Lung microvascular endothelial cell (primary cell): ENCODE measurements at places on chromosomes 7 and 10.

DNA sequence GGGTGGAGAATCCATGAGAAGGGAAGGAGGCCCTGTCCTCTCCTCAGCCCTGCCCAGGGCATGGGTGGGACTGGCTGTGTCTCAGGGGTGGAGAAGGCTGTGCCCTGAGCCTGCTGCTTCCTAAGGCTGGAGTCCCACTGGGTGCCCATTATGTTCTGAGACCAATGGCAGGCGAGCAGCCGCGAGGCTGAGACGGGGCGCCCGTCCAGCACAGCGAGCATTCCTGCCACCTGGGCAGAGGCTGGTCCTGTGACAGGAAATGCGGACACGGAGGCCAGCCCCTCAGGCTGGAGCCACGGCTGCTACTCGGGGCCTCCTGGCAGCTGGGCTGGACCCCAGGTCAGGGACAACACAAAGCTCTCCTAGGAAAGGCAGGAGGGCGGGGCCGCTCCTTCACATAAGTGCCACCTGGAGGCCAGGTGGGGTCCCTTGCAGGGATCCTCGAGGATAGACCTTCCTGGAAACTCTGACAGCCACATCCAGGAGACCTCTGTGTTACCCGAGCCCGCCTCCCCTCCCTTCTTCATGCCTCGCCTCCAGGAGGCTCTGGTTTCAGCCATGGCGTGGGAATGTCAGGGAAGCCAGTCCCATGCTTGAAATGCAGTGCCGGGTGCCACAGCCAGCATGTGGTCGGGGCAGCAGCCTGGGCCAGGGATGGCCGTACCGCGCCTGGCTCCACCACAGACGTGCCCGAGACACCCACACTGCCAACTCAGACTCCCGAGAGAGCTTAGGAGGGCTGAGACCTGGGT lies 173.9 kb downstream of the USP6NL start:
- no peak for DNase-seq

- DNase-seq: no peak
Measured at GRCh38 chr7:147861058-147861716, 729.4 kb upstream of the C7orf33 start.

GRCh38 chr7:73382934-73383503 lies 50.6 kb upstream of the FZD9 start:
- DNase-seq: no peak

GRCh38 chr7:130079846-130080394 lies 9.6 kb downstream of the KLHDC10 start:
- DNase-seq: no peak

DNA sequence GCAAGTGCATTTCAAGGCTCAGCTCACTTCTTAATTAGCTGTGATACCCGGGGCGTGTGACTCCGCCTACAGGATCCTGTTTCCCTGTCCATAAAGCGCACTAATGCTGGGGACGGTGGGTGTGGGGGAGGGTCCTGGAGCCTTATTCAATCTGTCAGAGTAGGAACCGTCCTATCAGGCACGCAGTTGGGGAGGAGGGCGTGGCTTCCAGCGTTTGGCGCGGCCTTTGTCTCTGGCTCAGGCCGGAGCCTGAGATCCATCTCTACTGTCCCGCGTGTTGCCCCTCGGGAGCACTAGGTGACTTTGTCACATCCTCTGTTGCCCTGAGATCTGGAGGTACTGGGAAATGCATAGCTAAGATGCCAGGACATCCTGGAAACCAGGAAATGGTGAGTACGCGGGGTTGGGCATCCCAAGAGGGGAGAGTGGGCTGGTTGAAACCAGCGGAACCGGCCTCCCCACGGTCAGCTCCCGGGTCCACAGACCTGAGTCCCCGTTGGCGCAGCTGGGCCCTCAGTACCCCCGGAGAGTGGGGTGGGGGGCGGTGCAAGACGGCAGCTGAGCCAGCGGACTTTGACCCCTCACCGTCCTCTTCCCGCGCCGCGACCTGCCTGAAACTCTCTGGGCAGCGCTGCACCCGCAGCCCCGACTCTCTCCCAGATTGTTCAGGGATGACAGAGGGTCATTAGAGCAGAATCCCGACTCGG lies 104.4 kb upstream of the ZNF92 start:
- peak; percentile 44 for DNase-seq

DNA sequence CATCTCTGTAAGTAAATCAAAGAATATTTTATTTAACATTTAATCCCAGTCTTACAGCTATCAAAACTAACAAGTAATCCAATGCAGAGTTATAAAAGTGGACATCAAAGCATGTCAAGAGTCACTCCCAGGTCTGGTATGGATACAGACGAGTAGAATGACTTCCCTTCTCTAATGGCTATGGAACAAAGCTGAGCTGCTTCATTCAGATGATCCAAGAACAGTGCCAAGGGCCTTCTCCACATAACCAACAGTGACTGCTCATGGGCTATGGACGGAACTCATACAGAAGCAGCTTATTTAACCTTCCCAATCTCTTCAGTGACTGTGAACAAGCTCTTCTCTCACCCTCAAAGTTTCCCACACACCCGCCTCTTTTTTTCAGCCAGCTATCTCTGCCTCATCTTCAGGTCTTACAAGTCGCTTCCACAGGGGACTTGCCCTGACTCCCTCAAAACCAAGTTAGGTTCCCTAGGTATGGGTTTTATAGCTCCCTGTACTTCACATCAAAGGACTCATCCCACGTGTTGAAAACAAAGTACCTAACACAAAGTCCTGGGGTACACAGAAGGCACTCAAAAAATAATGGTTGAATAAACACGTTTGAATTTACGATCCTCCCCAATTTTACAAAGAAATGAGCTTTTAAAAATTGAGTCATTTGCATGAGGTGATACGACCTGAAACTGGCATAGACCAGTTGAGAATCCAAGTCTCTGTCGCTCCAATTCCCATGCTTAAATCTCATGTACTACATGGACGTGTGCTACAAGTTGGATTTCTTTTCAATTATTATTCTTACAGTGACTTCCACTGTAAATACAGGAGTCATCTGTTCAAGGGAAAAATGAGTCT lies 3.1 kb downstream of the USP6NL start:
- no peak for DNase-seq

DNA sequence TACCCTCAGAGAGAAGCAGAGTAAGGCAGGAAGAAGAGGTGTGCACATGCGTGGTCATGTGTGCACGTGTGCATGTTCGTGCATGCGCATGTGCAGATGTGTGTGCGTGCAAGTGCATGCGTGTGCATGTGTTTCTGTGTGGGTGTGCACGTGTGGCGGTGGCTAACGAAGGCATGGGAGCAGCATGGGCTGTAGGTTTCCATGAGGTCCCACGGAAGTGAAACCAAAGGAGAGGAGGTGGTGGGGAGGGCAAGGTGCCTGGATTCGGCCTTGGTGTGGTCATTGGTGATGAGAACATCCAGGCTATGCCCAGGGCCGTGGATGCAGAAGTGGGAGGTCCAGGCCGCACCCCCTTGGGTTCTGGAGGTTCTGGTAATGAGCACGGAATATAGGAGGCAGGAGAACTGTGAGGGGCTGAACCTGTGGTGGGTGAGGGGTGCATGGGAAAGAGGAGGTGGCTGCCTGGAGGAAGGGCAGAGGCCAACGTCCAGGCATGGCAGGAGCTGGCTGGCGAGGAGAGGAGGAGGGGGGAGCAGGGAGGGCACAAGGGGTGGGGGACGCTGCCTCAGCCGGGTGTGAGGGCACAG lies 2.4 kb upstream of the INPP5A start:
- DNase-seq: no peak

DNA sequence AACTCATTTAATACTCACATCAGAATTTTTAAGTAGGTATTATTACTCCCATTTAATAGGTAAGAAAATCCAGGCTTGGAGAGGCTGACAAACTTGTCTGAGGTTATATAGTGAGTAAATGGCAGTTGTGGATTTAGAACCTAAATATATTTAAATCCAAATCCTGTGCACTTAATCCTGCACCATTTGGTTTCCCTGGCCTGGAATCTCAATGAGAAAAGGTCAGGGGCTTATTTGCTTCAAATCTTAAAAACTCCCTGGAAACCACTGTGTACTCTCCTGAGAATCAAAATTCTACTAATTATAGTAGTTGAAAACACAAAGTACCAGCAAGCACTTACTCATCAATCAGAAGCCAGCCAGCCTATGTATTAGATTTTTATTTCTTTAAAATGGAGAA lies 97.7 kb downstream of the DNMBP start:
- no peak for DNase-seq

GRCh38 chr10:77710759-77711682 lies 73.4 kb upstream of the KCNMA1 start:
- peak; percentile 69 for DNase-seq

- no peak for DNase-seq
Measured at GRCh38 chr10:47309408-47310089, 9.6 kb downstream of the GDF10 start.

GRCh38 chr7:23604296-23604640 lies 7.1 kb downstream of the CCDC126 start:
- no peak for DNase-seq

DNA sequence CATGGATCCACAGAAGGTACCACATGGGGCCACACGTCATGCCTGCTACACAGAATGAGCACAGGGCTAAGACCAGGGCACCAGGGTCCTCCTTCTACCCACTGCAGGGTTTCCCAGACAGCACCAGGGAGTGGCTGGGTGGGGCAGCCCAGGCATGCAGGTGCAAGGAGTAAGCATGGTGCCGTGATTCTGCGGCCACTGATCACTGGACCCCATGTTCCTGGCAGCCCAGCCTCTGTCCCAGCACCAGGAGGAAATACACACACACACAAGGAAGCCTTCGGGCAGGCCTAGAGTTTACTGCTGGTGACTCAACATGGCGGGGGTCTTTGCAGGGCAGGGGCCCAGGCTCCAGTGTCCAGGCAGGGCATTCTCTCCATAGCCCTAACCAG lies 13.9 kb downstream of the ATP6V1F start:
- DNase-seq: no peak

GRCh38 chr7:98235901-98236300 lies 16.1 kb downstream of the TECPR1 start:
- DNase-seq: no peak
